Natural killer cell (primary cell): ENCODE measurements at places on chromosomes 13 and 19.

DNA sequence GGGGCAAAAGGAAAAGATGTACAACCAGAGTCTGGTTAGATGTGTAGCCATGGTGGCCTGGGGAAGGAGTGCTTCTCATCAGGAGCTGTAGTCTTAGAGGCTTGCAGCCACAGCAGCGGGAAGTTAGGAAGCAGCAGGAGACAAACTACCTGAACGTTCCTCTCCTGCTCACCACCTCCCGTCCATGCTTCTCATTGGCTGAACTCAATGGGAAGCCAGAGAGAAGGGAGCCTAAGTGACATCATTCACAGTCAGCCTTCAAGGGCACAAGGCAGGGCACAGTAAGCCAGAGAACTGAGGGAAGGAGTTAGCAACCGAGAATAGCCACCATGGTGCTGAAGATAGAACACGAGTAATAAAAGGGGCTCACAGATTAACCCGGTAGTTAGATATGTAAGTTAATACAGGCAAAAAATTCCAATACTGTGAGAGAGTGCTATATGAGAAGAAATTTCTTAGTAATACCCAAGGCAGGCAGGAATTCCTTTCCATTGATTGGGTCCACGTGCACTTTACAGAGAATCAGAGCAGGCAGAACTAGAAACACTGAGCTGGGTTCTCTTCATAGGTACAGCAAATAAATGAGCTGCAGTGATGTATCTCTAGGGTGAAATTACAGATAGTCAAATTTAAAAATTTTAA lies 391.5 kb upstream of the DACH1 start:
- H3K27ac ChIP-seq: no peak overlapping the region
- no peak overlapping the region for H3K4me3 ChIP-seq
- no peaks in the 10 kb centered on the region for H3K4me1 ChIP-seq
- H3K27me3 ChIP-seq: no peaks in the 10 kb centered on the region
- DNase-seq: no peak

DNA sequence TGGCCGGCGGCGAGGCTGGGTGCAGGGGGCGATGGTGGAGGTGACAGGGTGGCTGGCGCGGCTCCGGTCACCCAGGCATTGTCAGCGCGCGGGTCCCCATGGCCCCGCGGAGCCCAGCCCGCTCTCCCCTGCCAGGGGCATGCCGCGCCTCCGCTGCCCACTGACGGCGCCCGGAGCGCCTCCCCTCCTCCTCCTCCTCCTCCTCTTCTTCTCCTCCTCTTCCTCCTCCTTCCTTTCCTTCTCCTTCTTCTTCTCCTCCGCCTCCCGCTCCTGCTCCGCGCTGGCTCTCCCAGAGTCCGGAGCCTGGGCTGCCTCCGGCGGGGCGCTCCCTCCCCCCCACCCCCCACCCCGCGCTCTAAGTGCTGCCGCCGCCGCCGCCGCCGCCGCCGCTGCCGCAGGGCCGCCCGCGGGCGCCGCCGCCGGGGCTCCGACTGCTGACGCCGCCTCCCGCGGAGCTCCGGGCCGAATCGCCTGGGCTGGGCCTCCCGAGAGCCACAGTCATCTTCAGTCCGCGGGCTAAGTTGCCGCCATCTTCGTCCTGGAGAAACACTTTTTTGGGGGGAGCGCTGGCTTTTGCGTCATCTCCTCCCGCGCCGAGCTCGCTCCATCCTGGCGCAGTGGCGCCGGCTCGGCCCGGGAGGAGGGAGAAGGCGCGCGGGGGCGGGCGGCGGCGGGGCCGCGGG lies 348.3 kb downstream of the LIG4 start:
- DNase-seq: no peak
- no peak overlapping the region for H3K27ac ChIP-seq
- H3K27me3 ChIP-seq: peaks cover 15% of the 10 kb centered on the region
- H3K4me3 ChIP-seq: no peak overlapping the region

- peaks cover 5% of the 10 kb centered on the region for H3K4me1 ChIP-seq
- H3K27ac ChIP-seq: no peak overlapping the region
- no peaks in the 10 kb centered on the region for H3K27me3 ChIP-seq
These were observed 15.6 kb downstream of the AP3D1 start for GRCh38 chr19:2135474-2136402.

GRCh38 chr13:49995625-49996101 lies 1.2 kb upstream of the TRIM13 start:
- H3K4me1 ChIP-seq: peaks cover 17% of the 10 kb centered on the region
- H3K27ac ChIP-seq: peak overlapping the region; percentile 45
- H3K36me3 ChIP-seq: peaks cover 23% of the 10 kb centered on the region
- no peaks in the 10 kb centered on the region for H3K27me3 ChIP-seq

DNA sequence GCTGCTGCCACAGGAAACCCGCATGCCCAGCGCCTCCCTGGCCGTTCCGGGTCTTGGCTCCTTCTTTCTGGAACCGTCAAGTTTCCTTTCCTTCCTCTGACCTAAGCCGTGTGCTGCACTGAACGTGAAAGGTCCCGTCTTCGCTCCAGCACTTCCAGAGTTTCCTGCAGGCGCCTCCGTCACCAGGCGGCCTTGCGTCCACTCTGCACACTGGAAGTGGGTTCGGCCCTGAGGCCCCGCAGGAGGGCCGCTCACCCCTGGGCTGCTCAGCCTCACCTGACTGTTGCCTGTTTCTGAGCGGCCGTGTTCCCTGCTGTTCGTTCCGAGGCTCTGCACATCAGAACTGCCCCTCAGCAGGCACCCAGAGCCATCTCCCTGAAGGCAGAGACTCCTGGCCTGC lies 12.3 kb upstream of the MEX3D start:
- no peak overlapping the region for H3K4me3 ChIP-seq
- H3K4me1 ChIP-seq: no peaks in the 10 kb centered on the region

GRCh38 chr13:96490496-96490989 lies 400.6 kb downstream of the HS6ST3 start:
- H3K36me3 ChIP-seq: no peaks in the 10 kb centered on the region
- H3K4me1 ChIP-seq: no peaks in the 10 kb centered on the region
- no peaks in the 10 kb centered on the region for H3K27me3 ChIP-seq
- no peak overlapping the region for H3K4me3 ChIP-seq
- no peak overlapping the region for H3K27ac ChIP-seq

DNA sequence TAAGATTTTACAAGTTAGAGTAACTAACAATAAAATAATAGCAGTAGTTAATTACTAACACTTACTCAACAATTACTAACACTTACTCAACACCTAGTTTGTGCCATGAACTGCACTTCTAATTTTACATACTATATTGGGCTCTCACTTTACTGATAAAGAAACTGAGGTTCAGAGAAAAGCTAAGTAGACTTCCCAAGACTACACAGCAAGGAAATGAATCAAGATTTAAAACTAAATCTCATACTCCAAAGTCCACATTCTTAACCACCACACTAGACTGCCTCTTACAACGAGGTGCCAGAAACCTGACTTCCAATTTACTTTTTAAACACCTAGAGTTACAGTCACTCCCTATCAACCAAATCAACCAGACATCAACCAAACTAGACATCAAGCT lies 25.1 kb downstream of the RBM26 start:
- H3K27ac ChIP-seq: no peak overlapping the region
- H3K4me3 ChIP-seq: no peak overlapping the region

GRCh38 chr13:105202354-105202753 lies 1333.1 kb downstream of the EFNB2 start:
- peak; percentile 9 for DNase-seq
- H3K4me1 ChIP-seq: no peaks in the 10 kb centered on the region
- no peak overlapping the region for H3K27ac ChIP-seq
- no peaks in the 10 kb centered on the region for H3K36me3 ChIP-seq
- no peak overlapping the region for H3K4me3 ChIP-seq

GRCh38 chr13:98650396-98651107 lies 73.6 kb upstream of the STK24 start:
- no peak overlapping the region for H3K4me3 ChIP-seq
- H3K4me1 ChIP-seq: no peaks in the 10 kb centered on the region
- no peak overlapping the region for H3K27ac ChIP-seq

DNA sequence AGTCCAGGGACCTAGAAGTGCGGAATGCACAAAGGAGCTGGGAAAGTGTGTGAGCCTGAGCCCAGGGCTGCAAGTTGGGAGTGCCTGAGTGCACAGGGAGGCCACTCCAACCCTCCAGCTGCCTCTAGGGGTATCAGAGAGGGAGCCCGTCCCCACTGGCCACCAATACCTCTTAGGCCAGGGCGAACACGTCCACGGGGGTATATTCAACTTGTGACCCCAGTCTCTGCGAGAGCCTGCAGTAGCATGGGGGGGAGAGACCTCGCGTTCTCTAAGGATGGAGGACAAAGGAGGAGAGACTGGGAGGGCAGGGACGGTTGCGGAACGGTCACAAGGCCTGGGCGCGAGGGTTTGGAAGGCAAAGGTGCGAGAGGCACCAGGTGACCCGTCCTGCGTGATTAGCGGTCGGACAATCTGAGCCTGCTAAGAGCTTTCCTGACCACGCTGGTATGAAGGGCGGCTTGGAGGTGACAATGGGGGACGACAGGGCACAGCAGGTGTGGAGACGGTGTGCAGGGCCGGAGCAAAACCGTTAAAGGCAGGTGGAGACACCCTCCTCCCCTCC lies 676 bp downstream of the CD320 start:
- H3K27ac ChIP-seq: peak overlapping the region; percentile 23
- no peak for DNase-seq
- peaks cover 47% of the 10 kb centered on the region for H3K4me1 ChIP-seq
- peaks cover 21% of the 10 kb centered on the region for H3K36me3 ChIP-seq
- peak overlapping the region; percentile 58 for H3K4me3 ChIP-seq

GRCh38 chr13:110312339-110313031 lies 5.4 kb downstream of the COL4A2 start:
- peaks cover 8% of the 10 kb centered on the region for H3K27me3 ChIP-seq
- DNase-seq: no peak
- no peaks in the 10 kb centered on the region for H3K36me3 ChIP-seq
- H3K27ac ChIP-seq: no peak overlapping the region
- no peak overlapping the region for H3K4me3 ChIP-seq
- H3K4me1 ChIP-seq: no peaks in the 10 kb centered on the region

GRCh38 chr19:18280247-18281081 lies 958 bp downstream of the JUND start:
- H3K27me3 ChIP-seq: no peaks in the 10 kb centered on the region
- peaks cover 46% of the 10 kb centered on the region for H3K4me1 ChIP-seq
- DNase-seq: peak; percentile 91
- peaks cover 21% of the 10 kb centered on the region for H3K36me3 ChIP-seq
- peak overlapping the region; percentile 92 for H3K4me3 ChIP-seq
- peak overlapping the region; percentile 100 for H3K27ac ChIP-seq

DNA sequence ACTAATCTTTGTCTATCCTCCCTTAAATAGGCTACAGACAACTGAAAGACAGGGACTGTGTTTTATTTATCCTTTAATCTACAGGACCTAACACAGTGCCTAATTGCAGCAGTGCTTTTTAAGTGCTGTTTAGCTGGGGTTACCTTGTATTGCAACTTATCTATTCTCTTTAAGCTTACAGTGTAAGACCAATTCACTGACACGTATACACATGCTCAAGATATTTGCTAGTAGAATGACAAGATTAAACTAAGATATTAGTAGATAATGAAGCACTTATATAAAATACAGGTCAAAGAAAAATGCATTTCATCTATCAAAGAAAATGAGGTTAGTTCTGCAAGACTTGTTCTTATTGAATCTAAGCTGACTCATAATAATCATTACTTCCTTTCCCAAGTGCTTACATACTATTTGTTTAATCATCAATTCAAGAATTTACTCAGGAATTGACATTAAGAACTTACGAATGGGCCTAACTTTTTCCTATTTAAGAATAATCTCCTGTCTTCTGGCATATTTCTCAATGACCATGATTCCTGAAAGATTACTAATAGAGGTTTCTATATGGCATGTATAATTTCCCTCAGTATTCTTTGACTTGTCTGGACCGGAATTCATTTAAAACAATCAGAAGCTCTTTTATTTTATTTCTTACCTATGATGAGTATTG lies 75.8 kb upstream of the MAB21L1 start:
- H3K27me3 ChIP-seq: no peaks in the 10 kb centered on the region
- no peaks in the 10 kb centered on the region for H3K36me3 ChIP-seq
- no peak overlapping the region for H3K4me3 ChIP-seq
- DNase-seq: no peak
- no peaks in the 10 kb centered on the region for H3K4me1 ChIP-seq

- peaks cover 31% of the 10 kb centered on the region for H3K27me3 ChIP-seq
- DNase-seq: no peak
- H3K36me3 ChIP-seq: no peaks in the 10 kb centered on the region
- no peak overlapping the region for H3K4me3 ChIP-seq
- H3K27ac ChIP-seq: no peak overlapping the region
These were observed 1.8 kb downstream of the NCAN start for GRCh38 chr19:19213426-19214158.

DNA sequence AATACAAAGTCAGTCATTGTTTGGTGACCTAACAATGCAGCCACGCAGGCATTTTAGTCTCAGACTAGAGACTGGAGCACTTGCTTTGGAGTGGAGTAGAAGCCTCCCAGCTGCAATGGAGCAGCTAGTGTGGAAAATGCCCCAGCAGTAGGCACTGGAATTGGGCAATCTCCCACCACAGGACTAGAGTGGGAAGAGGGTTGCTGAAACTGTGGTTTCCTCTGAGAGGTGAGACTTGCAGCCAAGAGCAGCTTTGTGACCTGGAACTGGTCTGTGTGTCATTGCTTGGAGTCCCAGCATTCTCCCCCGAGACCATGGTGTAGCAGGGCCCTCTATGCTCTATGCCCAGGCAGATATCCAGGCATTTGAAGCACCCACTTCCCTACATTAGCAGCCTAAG lies 556.3 kb downstream of the UQCRFS1 start:
- H3K27me3 ChIP-seq: no peaks in the 10 kb centered on the region
- H3K4me1 ChIP-seq: no peaks in the 10 kb centered on the region
- no peak overlapping the region for H3K4me3 ChIP-seq

DNA sequence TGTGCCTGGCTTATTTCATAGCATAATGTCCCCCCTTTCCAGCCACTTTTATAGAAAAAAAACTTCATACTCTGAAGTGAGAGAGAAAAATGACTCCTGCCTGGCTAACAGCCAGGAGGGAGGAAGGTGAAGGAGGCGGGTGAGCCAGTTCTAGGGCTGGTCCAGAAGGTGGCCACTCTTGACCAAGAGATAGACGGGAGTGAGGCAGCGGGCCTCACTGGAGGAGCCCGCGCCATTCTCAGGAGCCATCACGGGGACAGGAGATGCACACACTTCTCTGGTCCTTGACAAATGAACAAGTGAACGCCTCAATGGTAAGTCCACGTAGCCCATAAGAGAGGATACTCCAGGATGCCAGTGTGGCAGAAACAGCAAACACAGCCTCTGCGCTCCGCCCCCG lies 231.4 kb downstream of the UQCRFS1 start:
- no peaks in the 10 kb centered on the region for H3K4me1 ChIP-seq
- no peak overlapping the region for H3K27ac ChIP-seq
- H3K4me3 ChIP-seq: no peak overlapping the region
- H3K27me3 ChIP-seq: no peaks in the 10 kb centered on the region
- H3K36me3 ChIP-seq: no peaks in the 10 kb centered on the region

GRCh38 chr19:37931881-37932655 lies 25.1 kb downstream of the SIPA1L3 start:
- peak overlapping the region; percentile 14 for H3K4me3 ChIP-seq
- DNase-seq: no peak
- H3K36me3 ChIP-seq: no peaks in the 10 kb centered on the region
- H3K4me1 ChIP-seq: peaks cover 26% of the 10 kb centered on the region
- peak overlapping the region; percentile 48 for H3K27ac ChIP-seq

DNA sequence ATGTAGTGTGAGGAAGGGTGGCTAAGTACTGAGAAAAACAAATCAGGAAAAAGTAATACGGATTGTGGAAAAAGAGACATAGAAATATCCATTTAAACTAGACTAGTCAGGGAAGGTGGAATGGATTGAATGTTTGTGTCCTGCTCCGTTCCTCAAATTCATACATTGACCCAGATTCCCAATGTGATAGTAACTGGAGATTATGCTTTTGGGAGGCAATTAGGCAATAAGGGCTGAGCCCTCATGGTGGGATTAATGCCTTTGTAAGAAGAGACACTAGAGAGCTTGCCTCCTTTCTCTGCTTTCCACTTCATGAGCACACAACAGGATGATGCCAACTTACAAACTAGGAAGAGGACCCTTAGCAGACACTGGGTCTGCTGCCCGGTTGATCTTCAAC lies 765.2 kb upstream of the GPC6 start:
- no peaks in the 10 kb centered on the region for H3K36me3 ChIP-seq
- no peak overlapping the region for H3K27ac ChIP-seq
- no peak for DNase-seq
- H3K27me3 ChIP-seq: no peaks in the 10 kb centered on the region
- no peaks in the 10 kb centered on the region for H3K4me1 ChIP-seq
- H3K4me3 ChIP-seq: no peak overlapping the region
